ENCODE measurements at places on chromosomes 16 and 17. TPM values are rescaled to one million over a fixed set of nuclear protein-coding genes. Genes with fewer than 3 reads are reported as not detected.

DNA sequence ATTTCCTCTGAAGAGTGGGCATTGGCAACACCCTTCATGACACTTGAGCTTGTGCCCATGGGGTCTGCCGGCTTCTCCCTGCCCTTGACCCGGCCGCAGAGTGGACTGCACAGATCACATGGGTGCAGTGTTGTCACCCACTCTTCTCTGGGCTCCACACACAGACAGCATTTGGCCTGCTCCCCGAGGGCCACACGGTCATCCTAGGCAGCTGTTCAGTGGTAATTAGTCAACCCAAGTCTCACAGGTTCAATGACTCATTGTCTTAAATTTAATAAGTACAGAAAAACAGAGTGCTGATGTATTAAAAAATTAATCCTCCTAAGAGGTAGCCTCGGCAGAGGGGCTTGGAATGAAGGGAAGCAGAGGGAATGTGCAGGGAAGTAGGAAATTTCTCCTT is 204.8 kb downstream of the MSI2 start:
- no peak overlapping the region for H3K27ac ChIP-seq
- no peaks in the 10 kb centered on the region for H3K36me3 ChIP-seq
- DNase-seq = no peak
- H3K4me3 ChIP-seq = no peak overlapping the region

DNA sequence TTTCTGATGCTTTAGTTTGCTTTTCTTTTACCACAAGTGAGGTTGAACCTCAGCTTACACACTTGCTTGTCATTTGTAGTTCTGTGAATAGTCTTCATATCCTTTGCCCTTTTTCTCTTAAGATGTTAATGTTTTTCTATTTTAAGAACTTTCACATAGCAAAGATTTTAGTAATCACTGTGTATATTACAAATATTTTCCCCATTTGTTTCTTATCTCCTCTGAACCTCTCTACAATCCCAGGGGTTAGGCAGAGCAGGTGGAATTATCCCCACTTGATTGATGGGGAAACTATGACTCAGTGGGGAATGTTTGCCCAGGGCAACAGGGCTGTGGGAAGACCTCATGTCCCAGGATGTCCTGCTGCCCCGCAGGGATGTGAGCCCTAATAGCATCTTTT is 11.7 kb upstream of the MYH3 start:
- DNase-seq = no peak
- H3K27me3 ChIP-seq = no peaks in the 10 kb centered on the region
- no peaks in the 10 kb centered on the region for H3K4me1 ChIP-seq
- H3K27ac ChIP-seq = no peak overlapping the region
- H3K36me3 ChIP-seq = no peaks in the 10 kb centered on the region

- H3K36me3 ChIP-seq = no peaks in the 10 kb centered on the region
- no peak overlapping the region for H3K4me3 ChIP-seq
- H3K27ac ChIP-seq = peak overlapping the region; percentile 54
- H3K27me3 ChIP-seq = no peaks in the 10 kb centered on the region
- no peaks in the 10 kb centered on the region for H3K4me1 ChIP-seq
- peak; percentile 7 for DNase-seq
Observed at GRCh38 chr17:67469208-67469980, 92.3 kb downstream of the PITPNC1 start.

IKZF3 gene
- 0.55 TPM for total RNA-seq

HLF gene
- 26.5 TPM for total RNA-seq

All from prostate gland (tissue), 2 donors.